Pancreas (tissue), 10 donors: ENCODE measurements at places on chromosomes 5 and 9. TPM values are rescaled to one million over a fixed set of nuclear protein-coding genes. Genes with fewer than 3 reads are reported as not detected.

The ROR2 gene
- total RNA-seq, result 6.3 TPM

The SLC6A3 gene
- total RNA-seq, result not detected

The DOCK8 gene
- total RNA-seq, result 5.6 TPM

The KCTD16 gene
- total RNA-seq, result 4.3 TPM

The SH3GL2 gene
- 2.6 TPM for total RNA-seq

The SPATA6L gene
- total RNA-seq, result 6.1 TPM

The PFN3 gene
- not detected for total RNA-seq

The STRBP gene
- total RNA-seq, result 17.0 TPM

The C5orf58 gene
- not detected for total RNA-seq

The GZMA gene
- total RNA-seq, result 0.28 TPM

The IFNK gene
- not detected for total RNA-seq

The TTC23L gene
- 0.09 TPM for total RNA-seq

The PIP5KL1 gene
- 1.1 TPM for total RNA-seq

The PCDHB11 gene
- total RNA-seq, result 4.5 TPM

The MYOZ3 gene
- total RNA-seq, result 0.38 TPM

The EQTN gene
- total RNA-seq, result not detected

The OXCT1 gene
- 4.3 TPM for total RNA-seq

The TENT4A gene
- total RNA-seq, result 8.2 TPM

The SAXO1 gene
- not detected for total RNA-seq

The SH3RF2 gene
- 11.7 TPM for total RNA-seq

The SPINK7 gene
- not detected for total RNA-seq

The LECT2 gene
- total RNA-seq, result not detected

The CDC25C gene
- 0.17 TPM for total RNA-seq

The CMBL gene
- total RNA-seq, result 16.1 TPM

The LCN9 gene
- total RNA-seq, result not detected

The ANKRD20A1 gene
- total RNA-seq, result 2.8 TPM

The HNRNPA0 gene
- total RNA-seq, result 11.8 TPM

The RNF38 gene
- total RNA-seq, result 39.4 TPM

The ADRA1B gene
- total RNA-seq, result 0.16 TPM

The ZDHHC12 gene
- total RNA-seq, result 31.5 TPM

The GLRA1 gene
- total RNA-seq, result not detected

The SNX24 gene
- 10.0 TPM for total RNA-seq

The CDX1 gene
- total RNA-seq, result not detected

The DCAF12 gene
- total RNA-seq, result 17.8 TPM

The LRRC19 gene
- 0.12 TPM for total RNA-seq

The CDH18 gene
- total RNA-seq, result 0.19 TPM
